SHP77 treated with DMSO at 0.1 percent for 48 hours (cell line): ENCODE measurements at places on chromosomes 7 and 10.

DNA sequence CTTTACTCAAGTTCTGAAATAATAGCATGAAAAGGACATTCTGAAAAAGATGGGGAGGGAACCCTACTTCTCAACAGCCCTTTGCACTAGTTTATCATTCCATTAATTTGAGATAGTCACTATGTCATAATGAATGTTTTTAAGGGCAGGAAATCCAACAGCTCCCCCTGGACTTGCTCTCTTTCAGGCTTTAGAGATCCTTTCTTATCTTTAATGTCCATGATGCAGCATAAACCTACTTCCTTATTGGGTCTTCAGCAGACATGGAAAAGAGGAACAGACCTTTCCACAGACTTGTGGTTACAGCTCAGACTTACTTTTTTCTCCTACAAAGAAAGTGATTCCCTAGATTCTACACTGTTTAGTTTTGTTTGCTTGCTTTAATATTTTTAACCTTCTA is 87.3 kb downstream of the IDE start:
- no peak for DNase-seq

- DNase-seq: no peak
These were observed at the start of gene GSDME for GRCh38 chr7:24757353-24758275. TSS of gene GSDME (minus strand) at chr7:24757464. CDS start at chr7:24749774, 7,690 bp downstream.

GRCh38 chr7:101945034-101945758 is 127.8 kb downstream of the CUX1 start:
- DNase-seq: no peak

DNA sequence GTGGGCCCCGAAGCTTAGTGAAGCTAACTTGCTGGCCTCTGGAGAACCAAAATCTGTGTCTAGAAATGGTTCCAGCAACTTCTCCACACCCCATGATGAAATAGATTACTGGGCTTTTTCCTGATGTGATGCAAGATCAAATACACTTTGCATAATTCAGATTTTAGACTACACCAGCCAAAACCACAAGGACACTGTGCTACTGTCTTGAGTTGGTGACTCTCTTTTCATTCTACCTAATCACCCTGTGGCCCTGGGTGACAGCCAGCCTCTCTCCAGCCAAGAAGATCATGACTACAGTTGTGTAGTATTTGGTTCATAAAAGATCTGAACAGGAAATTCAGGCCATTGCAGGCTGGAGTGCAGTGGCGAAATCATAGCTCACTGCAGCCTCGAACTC is 22.2 kb downstream of the AZGP1 start:
- DNase-seq: no peak

DNA sequence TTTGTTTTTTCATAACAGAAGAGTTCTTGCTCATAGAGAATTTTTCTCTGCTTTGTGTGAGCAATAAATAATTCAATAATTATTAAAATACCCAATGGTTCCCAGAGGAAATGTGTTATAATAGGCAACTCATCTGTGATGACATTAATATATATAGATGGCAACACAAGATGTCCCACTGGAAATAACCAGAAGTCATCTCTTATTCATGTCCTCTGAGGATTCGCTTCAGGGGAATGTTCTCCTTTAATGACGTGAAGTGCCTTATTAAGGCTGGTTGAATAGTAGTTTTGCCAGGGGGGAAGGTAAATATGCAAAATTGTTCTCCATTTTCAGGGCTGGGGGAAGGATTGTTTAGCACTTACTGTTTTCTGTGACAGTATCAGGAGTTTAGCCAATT is 3.1 kb downstream of the SLC39A12 start:
- DNase-seq: no peak

DNA sequence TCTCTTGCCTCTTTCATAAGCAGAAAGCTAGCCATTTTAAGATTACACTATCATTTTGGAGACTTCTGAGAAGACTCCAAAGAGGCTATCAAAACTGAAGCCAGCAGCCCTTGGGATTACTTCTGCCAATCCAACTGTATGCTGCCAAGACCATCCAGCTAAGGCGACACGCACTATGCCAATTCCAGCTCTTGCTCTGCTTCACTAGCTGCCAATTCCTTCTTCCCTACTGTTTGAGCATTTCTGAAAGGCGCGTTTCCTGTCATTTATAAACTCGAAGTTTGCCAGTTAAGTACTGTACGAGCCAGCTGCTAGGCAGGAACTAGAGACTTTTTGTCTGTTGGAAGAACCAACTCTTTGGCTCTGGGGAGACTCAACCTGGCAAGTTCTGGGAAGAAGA is 36.5 kb downstream of the MALSU1 start:
- no peak for DNase-seq

DNA sequence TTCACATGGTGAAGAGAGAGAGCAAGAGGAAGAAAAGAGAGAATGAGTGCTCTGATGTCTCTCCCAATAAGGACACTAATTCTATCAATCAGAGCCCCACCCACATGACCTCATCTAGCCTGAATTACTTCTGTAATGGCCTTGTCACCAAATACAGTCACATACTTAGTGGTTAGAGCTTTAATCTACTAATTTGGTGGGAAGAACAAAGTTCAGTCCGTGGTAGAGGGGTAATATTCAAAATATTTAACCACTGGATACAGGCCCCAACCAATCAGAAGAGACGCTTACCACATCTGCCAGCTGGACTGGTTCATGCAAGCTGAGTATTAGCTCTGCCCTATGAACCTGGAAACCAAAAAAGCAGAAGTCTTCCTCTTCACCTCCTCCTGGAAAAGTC is 336.3 kb upstream of the NFE2L3 start:
- no peak for DNase-seq

DNA sequence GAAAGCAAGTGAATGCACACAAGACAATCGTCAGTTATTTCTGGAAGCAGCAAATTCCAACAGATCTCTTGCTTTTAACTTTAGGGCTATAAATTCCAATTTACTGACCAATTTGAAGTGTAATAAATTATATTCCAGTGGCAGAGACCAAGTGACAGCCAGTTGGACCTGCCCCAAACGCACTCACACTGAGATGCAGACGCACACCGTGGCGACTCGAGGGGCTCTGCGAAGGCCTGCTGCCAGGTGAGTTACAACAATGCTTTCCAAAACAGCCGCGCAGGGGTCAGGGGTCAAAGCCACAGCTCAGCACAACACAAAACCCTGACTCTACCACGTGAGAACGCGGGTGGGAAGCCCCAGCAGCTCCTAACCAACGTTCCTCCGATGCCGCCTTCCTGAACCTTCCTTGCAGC is 97.4 kb downstream of the ZRANB1 start:
- no peak for DNase-seq

- no peak for DNase-seq
These were observed 270.8 kb downstream of the BBS9 start for GRCh38 chr7:33400214-33400538.

DNA sequence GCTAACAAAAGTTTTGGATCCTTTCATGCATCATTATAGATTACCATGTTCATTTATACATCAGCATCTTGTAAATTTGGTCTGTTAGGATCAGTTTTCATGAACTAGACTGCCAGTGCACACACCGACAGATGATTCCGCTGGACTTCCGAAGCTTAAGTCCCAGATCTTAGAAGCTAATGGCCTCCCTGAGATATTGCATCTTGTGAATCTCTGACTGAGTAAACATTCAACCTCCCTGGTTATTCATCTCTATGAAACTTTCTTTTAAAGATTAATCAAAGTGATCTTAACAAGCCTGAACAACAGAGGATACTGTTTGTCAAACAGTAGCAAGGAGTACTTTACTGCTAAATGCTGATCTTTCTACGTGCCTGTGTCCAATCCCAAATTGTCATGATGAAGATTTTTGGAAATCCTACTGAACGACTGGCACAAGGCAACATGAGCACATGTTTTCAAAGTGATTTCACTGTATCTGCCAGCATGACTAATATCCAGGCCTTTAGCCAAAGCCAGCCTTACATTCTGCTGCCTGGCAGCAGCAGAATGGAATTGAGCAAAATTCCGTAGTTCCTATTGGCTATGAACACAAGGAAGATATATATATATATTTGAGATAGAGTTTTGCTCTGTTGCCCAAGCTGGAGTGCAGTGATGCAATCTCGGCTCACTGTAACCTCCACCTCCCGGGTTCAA is 91.3 kb upstream of the ANK3 start:
- no peak for DNase-seq

DNA sequence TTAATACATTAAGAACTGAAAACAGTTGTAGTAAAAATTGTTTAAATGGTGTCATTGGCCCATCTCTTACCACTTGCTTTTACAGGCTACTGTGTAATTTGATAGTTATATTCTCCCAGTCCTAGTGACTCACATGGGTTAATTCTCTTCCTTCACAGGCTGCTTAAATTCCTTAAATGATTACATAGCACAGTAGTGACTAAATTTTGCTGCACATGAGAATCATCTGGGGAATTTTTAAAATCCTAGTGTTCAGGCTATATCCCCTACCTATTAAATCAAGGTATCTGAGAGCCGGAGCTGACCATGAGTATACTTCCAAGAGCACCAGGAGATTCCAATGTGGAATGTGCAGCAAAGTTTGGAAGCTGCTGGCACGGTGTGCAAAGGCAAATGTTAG is 45.3 kb upstream of the ZNF800 start:
- no peak for DNase-seq

GRCh38 chr10:112960151-112960681 is 10.2 kb downstream of the TCF7L2 start:
- DNase-seq: no peak

- DNase-seq: no peak
These were observed 54.5 kb downstream of the JAKMIP3 start for GRCh38 chr10:132120200-132120599.

DNA sequence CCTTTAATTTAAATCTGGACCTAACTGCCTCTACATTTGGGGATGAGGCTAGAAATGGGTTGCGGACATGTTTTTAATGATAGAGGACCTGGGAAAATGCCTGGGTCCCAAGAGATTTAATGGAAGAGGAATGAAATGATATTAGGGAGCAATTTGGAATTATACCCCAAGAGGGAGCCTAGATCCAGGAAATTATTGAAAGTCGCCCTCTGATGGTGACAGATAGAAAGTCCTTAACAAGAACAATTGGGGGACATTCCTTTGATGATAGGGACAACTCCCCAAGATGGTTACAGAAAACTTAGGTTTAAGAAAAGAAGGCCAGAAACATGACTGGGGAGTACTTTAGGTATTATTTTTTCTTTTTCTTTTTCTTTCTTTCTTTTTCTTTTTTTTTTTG is 9.5 kb upstream of the TSGA13 start:
- no peak for DNase-seq

- DNase-seq: no peak
These were observed 66.7 kb upstream of the PODXL start for GRCh38 chr7:131623154-131623553.

GRCh38 chr10:76700241-76700640 is 937.4 kb downstream of the KCNMA1 start:
- no peak for DNase-seq

GRCh38 chr7:45869426-45869825 is 3.5 kb downstream of the CCDC201 start:
- DNase-seq: no peak

DNA sequence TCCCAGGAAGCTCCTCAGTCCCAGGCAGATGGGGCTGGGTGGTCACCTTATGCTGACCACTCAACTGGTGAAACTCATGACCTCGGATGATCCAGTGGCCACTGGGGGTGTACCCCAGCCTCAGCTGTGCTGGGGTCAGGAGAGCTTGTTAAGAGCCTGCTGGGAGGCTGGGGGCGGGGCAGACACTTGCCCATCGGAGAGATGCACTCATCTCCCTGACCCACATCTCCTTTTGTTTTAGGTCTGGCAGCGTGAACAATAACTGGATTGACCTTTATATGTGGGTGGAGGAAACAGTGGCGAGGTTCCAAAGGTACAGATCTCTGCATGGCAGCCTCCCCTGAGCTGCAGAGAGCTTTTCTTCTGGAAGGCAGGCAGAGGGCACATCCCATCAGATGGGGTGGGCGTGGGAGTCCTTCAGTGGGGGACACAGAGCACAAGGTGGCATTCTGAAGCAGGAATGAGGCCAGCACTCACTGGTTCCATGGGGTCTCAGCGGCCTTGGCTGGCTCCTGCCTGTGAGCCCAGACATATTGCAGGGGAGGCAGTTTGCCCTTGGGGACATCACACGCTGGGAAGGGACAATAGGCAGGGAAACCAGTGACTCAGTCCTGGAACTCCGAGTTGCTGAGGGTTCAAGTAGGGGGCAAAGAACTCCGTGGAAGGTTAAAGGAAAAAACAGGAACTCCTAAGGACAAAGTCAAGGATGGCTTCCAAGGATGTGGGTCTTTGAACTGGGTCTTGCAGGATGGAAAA is 5.2 kb downstream of the ANTXRL start:
- DNase-seq: no peak

DNA sequence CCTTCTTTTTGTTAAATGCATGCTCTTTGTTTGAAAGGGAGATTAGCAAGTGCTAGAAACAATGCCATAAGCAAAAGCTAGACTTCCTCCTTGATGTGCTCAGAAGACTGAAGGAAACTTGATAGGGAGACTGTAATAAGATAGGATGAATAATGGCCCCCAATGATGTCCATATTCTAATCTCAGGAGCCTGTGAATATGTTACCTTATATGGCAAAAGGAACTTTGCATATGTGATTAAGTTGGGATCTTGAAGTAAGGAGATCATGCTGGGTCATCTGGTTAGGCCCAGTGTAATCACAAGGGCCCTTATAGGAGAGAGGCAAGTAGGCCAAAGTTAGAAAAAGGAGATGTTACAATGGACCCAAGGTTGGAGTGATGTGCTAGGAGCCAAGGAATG is 13.6 kb upstream of the LIPM start:
- no peak for DNase-seq

DNA sequence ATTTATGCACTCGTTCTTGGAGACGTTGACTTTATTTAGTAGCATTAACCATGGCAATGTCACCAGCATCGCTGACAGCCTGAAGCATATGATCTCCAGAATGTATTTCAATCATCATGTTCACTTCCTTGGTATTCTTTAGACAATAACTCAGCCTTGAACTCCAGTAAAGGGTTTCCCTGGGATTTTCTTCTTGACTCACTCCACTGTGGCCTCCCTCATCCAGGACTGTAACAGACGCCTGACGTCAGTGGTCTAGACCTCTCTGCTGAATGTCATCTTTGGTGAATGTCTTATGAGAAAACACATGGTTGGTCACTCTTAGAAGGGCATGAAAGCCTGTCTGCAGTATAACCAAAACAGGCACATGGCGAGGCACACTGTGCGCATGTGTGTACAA is 64.4 kb downstream of the EGFR start:
- DNase-seq: no peak

DNA sequence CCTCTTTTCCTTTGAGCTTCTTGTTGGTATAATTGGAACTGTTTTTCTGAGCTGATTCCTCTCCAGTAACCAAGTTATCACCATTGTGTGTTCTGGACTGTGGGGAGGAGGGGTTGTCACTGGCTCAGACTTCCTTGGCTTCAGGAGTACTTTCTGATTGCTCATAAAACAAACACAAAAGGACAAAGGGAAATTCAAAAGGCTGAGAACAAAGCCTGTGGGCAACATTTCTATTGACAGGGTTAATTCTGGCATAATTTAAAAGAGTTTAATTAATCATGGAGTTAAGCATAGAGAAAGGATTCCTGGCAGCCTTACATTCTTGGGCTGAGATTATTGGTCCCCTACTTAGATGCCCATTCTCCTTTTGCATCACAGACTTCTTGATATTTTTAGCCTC is 222.9 kb upstream of the KMT2E start:
- no peak for DNase-seq
